ENCODE measurements at places on chromosomes 13 and 19.

DNA sequence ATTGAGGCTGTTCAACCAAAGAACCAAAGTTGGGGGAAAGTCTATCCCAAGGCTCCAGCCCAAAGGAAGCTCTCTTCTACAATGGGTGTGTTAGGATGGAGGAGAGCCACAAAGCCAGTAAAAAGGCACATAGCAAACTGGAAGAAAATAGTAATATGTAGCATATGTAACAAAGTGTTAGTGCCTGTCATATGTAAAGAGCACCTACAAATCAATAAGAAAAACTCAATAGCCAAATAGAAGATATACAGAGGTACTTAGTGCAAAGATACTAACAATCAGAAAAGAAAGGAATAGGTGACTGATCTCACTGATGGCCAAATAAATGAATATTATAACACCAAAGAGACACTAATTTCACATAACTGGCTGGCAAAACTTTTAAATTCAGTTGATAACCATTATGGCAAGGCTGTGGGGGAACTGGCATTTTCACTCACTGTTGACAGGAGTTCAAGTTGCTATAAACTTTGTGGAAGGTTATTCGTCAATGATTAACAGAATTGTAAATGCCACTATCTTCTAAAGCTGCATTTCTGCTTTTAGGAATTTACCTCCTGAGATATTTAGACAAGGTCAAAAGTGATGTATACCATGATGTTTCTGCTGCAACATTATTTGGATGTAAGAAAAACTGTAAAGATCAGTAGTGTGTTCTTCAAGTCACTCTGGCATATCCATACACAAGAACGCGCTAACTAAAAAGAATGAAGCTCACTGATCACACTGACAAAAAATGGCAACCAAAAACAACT, 110.8 kb downstream of the GNG7 start:
- DNase-seq, result no peak

DNA sequence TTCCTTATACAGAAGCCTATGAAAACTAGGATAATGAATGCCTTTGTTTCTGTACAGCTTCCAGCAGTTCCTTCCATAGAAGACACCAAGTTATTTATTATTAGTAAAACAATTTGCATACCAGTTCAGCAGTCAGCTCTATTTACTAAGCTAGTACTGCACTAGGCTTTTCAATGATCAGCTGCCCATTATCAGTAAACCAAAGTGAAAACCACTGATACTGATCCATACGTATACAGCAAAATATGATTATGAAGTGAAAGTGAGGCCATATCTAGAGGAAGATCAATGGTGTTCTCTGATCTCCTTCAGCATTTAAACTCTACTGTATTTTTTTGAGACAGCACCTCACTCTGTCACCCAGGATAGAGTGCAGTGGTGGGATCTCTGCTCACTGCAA, 3.2 kb downstream of the TPT1 start:
- no peak for DNase-seq

GRCh38 chr13:105972306-105972721, 563.1 kb downstream of the EFNB2 start:
- DNase-seq, result no peak

- DNase-seq, result no peak
These were observed 333.2 kb downstream of the DNAJC15 start for GRCh38 chr13:43356567-43356966.

GRCh38 chr19:37975596-37976515, 68.8 kb downstream of the SIPA1L3 start:
- DNase-seq, result no peak

DNA sequence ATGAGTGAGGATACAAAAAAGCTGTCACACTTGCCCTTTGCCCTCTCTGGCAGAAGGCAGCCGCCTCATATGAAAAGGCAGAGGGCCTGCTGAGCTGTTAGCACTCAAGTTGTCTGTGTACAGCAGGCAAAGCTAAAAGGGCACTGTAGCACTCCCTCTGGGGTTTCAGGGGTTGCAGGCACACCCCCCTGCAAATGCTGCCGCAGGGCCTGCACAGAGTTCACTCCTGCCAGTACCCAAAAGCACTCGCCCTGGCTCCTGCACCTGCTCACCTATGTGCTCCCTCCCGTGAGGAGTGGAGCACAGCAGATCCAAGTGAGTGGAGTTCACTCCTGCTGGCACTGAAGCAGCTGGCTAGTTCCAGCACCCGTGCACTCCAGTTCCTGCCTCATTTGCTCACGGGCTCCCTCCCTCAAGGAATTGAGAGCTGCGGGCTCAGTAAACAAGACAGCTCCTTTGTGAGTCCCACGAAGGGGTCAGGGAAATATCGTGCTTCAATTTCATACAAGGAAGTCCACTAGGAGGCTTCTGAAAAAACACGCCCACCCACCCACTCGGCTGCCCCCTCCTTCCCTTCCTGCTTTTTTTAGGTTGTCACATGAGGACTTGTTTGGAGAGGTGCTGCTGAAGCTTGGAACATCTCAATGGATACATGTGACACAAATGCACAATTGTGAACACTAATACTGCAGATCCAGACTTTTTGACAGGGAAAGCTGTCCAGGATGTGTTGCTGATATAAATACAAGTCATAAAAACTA, 9.9 kb upstream of the RCBTB2 start:
- no peak for DNase-seq

All from activated CD8-positive, alpha-beta memory T cell treated with anti-CD3 and anti-CD28 coated beads, Interleukin-2, amount 50 U/mL, for 4 hours (primary cell).